ENCODE measurements at places on chromosomes 5 and 9.
A peak's percentile ranks its signal among the peaks of the same experiment; 100 is the strongest.

GRCh38 chr5:1640421-1640881 is 116.7 kb upstream of the LPCAT1 start:
- no peak for DNase-seq

- peak; percentile 48 for DNase-seq
Measured at GRCh38 chr5:177366528-177367322, 9.0 kb downstream of the RGS14 start.

DNA sequence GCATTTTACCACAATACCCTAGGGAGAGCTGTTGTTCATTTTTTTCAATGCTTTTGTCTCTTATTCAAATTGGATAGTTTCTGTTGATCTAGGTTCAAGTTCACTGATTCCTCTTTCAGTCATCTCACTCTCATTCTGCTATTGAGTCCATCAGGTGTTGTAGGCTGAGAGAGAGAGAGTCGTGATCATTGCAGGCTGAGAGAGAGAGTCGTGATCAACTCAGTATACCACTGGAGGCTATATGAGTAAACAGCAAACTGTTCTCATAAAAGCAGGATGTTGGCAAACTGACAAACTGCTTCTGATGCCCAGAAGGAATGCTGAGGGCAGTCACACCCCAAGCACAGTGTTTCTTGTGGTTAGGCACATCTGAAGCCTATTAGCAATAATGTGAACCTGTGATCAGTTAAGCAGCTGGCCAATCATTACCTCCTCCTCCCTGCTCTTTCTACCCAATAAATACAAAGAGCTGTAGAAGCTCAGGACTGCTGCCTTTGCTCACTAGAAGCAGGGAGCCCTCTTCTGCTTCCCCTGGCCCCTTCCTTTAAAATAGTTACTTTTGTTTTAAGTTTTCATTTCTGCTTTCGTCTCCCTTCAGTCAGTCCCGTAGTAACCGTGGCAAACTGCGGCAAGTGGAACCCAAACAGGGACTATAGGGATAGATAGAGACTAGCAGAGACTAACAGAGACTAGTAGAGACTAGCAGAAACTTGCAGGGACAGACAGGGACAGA is 476.1 kb upstream of the ACO1 start:
- DNase-seq = no peak

GRCh38 chr9:95497772-95498171 is 19.0 kb downstream of the PTCH1 start:
- no peak for DNase-seq

DNA sequence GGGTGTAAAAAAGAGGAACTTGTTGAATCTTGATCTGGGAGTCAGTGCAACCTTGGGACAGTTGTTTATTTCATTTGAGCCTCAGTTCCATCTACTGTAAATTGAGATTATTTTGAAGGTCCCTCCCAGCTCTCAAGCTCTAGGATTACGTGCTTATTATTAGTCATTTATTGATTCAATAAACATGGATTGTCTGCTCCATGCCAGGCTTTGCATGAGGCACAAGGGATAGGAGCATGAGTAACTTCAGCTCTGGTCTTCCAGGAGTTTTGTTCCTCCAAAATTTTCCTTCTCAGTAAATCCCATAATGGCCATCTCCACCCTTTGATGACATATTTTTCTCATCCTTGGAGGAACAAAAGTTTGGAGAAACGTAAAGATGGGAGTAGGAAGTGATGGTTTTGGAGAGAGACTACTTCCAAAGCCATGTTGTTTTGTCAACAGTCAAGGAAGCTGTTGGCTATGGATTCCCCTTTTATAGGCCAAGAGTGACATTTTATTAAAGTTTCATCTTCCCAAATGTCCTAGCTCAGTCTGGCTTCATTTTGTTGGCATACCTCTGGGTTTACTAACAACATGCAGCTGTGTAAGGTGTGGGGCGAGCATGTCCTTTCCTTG is 244.6 kb downstream of the DMRT2 start:
- no peak for DNase-seq

GRCh38 chr5:68169903-68170302 is 45.7 kb upstream of the PIK3R1 start:
- DNase-seq = no peak

All from caudate nucleus (tissue), 63 donors.